ENCODE measurements at places on chromosomes 2 and 18.

- DNase-seq: no peak
These were observed 64.0 kb downstream of the CHST9 start for GRCh38 chr18:27121108-27121507.

- DNase-seq: no peak
These were observed 130.3 kb downstream of the CELF4 start for GRCh38 chr18:37435150-37435867.

- DNase-seq: no peak
These were observed 148.7 kb downstream of the CALCRL start for GRCh38 chr2:187299122-187299906.

GRCh38 chr18:68509902-68510301, 205.0 kb downstream of the TMX3 start:
- DNase-seq: no peak

DNA sequence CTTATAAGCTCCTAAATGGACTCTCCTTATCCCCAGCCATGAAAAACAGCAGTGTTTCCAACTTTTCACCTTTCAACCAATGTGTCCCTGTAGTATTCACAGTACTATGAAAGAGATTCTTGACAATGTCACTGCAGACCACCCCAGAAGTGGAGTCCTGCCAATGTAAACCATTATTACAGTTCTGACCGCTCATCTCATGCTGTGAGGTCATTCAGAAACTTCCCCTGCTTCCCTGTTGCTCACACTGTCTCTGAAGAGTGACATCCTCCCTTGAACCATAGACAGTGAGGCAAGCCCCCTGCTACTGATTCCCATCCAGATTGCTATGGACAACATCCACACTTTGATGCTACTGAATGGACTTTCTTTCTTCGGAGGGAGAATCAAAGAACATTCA, 1523.7 kb upstream of the ACVR2A start:
- no peak for DNase-seq

DNA sequence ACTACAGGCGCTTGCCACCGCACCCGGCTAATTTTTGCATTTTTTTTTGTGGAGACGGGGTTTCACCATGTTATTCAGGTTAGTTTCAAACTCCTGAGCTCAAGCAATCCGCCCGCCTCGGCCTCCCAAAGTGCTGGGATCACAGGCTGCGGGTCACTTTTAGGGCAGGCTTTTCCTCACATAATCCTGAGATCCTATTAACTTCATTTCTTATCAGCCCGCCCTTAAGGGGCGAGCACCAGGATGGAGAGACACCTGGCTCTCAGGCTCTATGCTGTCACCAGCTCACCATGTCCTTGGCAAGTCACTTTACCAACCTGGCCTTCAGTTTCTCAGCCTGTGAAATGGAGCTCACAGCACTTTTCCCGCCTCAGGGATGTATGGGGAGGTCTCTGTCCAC, 23.0 kb downstream of the ZFP36L2 start:
- DNase-seq: no peak

- no peak for DNase-seq
These were observed 63.2 kb upstream of the SPAG16 start for GRCh38 chr2:213220967-213221603.

- no peak for DNase-seq
These were observed 641.6 kb downstream of the SUCLG1 start for GRCh38 chr2:83817511-83817910.

DNA sequence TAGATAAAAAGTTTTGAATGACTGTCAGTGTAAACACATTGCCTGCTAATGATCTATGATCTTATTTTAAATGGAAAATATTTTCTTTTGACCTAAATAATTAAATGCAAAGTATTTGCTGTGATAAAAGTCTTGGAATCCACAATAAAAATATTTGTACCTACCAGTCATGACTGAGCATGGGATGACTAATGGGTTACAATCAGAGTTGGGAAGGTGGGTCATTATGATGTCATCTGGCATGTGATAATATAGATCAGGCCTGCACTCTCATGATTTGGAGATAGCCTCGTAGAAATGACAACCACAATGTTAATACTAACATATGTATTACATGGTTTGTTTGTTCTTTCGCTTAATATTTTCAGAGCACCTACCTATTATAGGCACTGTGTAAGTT, 848.8 kb upstream of the KLHL29 start:
- no peak for DNase-seq

- no peak for DNase-seq
These were observed 564.4 kb upstream of the LINC00305 start for GRCh38 chr18:64713284-64713683.

- no peak for DNase-seq
These were observed 30.7 kb upstream of the KLHL14 start for GRCh38 chr18:32803568-32803967.

DNA sequence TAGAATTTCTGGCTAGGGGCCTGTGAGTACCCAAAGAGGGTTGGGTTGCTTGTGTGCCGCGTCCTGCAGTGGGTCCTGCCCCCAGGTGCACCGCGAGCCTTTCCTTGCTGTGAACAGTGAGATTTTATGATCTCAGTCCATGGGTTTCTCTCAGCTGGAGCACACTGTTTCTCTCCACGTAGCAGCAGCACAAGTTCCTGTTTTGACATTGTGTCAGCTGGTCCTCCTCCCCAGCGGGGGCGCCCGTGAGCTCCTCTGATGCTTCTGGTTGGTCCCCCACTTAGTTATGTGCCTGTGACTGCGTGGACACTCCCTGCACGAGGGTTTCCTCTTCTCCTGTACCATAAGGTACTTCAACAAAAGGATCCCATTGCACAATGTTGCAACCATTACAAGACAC, 29.8 kb downstream of the TSHZ1 start:
- DNase-seq: no peak

GRCh38 chr18:57533006-57533867, 53.3 kb downstream of the FECH start:
- no peak for DNase-seq

DNA sequence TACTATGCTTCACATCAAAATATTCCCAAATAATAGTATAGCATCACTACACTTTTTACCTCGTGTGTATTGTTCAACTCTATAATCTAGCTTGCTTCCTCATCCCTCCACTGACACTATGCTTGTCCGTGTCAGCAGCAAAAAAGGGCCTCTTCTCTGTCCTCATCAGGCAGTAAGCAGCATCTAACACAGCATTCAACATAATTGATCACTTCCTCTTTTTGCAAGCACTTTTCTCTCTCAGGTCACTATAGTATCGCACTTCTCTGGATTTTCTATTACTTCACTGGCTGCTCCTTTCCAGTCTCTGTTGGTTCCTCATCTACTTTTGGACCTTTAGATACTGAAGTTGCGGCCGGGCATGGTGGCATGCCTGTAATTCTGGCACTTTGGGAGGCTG, 64.9 kb upstream of the ZSWIM2 start:
- DNase-seq: no peak

DNA sequence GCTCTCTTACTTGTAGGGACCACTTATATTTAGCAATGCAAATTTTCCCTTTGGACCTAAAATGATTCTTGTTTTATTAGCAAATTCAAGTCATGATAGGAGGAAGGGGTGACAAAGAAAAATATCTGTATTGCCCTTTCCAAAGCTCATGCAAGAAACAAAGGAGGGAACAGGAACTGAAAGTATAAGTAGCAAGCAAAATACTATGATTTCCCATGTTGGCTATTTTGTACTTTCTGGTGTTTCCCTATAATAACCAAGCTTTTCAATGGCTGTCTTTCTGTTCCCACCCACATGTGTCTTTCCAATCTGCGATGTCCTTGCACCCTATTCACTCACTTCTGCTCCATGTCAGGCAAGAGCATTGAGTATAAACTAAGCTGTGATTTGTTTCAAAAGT, 279.7 kb downstream of the RNF144A start:
- no peak for DNase-seq

DNA sequence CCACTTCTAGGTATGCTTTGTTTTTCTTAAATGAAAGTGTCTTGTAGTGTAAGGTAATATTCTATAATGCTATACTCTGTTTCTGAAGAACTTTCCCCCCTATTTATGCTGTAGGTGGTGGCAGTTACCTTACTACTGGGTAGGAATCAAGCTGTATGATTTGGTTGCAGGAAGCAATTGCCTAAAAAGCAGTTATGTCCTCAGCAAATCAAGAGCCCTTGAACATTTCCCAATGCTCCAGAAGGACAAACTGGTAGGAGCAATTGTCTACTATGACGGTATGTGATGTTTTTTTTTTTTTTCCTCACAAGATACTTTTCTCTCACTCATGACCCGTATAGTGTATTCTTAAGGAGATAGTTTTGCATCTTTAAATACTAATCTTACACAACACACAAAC, 77.0 kb downstream of the GPD2 start:
- DNase-seq: no peak

GRCh38 chr2:218293715-218294429, 1.6 kb upstream of the TMBIM1 start:
- no peak for DNase-seq

- no peak for DNase-seq
These were observed 30.6 kb downstream of the RTN4 start for GRCh38 chr2:55019526-55020258.

DNA sequence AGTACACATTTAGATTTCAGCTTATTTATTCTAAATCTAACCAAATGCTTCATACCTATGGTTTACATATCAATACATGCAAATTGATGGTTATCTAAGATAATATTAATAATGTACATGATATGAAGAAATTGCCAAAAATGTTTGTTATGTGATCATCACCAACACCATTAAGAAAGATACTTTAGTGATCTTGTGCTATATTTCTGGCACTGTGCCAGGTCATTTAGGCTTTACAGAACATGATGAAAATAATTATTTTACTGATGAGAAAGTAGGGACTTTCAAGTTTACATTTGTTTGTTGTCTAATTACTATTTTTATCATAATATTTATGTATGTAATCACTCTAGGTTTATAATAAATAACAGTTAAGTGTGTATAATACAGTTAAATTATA, 158.3 kb downstream of the GULP1 start:
- no peak for DNase-seq

GRCh38 chr2:675982-676646, 1.1 kb downstream of the TMEM18 start:
- no peak for DNase-seq

- no peak for DNase-seq
These were observed 47.4 kb upstream of the RMDN2 start for GRCh38 chr2:37877457-37878315.

DNA sequence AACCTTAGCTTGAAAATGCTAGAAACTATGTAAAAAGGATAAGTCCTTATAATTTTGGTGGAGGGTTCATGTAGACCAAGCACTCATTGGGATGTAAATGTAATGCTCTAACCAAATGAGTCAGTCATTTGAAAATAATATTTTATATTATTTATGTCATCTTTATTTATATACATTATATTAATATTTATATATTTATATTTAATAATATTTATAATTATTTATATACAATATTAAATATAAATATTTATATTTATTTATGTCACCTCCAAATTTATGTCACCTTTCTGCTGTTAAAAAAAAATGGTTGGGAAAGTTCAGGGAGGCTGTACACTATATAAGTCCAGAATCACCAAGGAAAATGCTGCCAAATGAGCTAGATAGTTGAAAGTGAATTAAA, 254.3 kb downstream of the FIGN start:
- no peak for DNase-seq

DNA sequence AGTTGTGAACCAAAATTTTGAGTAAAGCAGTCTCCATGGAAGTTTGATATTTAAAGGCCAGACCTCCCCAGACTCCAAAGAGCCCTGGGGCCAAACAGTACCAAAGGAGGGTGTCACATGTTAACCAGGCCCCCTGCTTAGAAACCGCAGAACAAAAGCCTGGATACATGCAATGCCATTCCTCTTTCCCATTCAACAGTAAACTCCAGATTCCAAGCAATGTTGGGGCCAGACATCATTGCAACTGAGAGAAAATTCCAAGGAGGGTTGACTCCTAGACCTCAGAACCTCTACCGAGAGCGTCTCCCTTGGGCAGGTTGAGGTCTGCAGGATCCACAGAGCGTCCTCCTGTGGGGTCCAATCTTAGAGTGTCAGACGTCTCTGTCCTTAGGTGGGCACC, 404.4 kb upstream of the SYT4 start:
- no peak for DNase-seq

- DNase-seq: no peak
These were observed 77.4 kb downstream of the ABCA12 start for GRCh38 chr2:215060861-215061536.

DNA sequence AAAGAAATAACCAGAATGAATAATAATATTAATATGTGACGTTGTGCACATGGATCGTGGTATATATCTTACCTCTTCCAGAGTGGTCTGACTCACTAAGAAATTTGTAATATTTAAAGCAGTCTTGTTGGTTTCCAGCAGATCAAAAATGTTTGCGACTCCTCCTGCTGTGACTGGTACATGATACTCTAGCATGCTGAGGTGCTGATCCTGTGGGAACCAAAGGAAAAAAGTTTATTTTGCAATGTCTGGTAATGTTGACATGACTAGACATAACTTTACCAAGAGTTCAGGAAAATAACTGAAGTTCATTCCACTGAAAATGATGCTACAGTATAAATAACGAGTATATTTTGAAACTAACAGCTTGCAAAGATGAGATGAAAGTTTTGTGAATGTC, 124.5 kb upstream of the BARD1 start:
- no peak for DNase-seq

DNA sequence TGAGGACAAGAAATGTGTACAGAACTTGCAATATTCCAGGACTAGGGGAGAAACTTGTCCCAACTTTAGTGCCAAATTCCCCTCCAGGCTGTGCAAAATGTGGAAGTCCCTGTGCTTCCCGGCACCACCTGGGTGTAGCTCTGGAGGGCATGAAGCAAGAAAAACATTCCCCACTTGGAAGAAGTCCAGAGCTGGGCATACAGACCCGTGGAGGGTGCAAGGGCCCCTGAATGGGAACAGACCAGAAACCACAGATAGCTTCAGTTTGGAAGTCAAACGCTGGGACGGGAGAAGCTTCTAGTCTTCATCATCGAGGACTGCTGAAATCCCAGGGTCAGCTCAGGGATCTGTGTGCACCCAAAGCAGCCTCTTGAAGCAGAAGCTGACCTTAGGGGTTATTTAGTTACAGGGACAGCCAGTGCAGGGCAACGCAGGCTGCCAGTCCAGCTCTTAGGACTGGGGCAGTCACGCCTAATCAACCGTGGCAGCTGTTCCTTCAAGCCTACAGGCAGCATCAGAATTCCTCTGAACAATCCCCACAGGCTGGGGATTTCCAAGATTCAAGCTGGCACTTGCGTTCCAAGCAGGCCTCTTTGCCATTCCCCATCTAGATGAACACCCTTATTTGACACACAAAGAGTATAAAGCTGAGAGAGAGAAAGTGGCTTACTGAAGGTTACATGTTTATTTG, 269.4 kb downstream of the LOXHD1 start:
- no peak for DNase-seq

DNA sequence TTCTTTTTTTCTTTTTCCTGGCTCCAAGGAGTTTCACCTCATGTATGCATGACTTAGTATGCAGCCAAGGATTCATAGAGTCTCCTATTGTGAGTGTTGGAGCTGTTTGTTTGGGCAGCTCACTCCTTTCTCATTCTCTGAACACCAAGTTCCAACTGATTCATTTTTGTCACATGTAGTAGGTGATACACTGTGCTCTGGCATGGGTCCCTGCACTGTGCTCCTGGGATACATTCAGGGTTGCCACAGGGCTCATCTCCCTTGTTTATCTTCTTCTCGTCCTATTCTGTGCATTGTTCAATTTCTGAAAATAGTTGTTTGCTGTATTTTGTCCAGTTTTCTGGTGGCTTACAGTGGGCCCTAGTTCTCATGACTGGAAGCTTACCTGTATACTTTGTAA, 96.8 kb downstream of the ZNF407 start:
- no peak for DNase-seq

GRCh38 chr2:169087757-169088379, 18.5 kb downstream of the DHRS9 start:
- DNase-seq: no peak

- DNase-seq: no peak
These were observed 54.2 kb downstream of the IMPA2 start for GRCh38 chr18:12035481-12035880.

GRCh38 chr2:11581797-11582611, 48.2 kb downstream of the GREB1 start:
- DNase-seq: no peak

Data from anterior cingulate cortex (tissue), 58 donors.